ENCODE measurements at places on chromosomes 1 and 21.

GRCh38 chr1:99152132-99152531 is 112.2 kb upstream of the PLPPR4 start:
- DNase-seq = no peak

DNA sequence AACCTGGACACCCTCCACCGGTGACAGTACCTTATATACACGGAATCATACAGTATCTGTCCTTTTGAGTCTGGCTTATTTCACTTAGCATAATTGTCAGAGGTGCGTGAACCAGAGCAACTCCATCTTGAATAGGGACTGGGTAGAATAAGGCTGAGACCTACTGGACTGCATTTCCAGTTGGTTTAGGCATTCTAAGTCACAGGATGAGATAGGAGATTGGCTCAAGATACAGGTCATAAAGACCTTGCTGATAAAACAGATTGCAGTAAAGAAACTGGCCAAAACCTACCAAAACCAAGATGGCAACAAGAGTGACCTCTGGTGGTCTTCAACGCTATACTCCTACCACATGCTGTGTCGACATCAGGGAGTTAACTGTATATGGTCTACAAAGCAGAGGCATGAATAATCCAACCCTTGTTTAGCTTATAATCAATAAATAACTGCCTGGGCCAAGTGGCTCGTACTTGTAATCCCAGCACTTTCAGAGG is 1.4 kb upstream of the FDPS start:
- DNase-seq = no peak

DNA sequence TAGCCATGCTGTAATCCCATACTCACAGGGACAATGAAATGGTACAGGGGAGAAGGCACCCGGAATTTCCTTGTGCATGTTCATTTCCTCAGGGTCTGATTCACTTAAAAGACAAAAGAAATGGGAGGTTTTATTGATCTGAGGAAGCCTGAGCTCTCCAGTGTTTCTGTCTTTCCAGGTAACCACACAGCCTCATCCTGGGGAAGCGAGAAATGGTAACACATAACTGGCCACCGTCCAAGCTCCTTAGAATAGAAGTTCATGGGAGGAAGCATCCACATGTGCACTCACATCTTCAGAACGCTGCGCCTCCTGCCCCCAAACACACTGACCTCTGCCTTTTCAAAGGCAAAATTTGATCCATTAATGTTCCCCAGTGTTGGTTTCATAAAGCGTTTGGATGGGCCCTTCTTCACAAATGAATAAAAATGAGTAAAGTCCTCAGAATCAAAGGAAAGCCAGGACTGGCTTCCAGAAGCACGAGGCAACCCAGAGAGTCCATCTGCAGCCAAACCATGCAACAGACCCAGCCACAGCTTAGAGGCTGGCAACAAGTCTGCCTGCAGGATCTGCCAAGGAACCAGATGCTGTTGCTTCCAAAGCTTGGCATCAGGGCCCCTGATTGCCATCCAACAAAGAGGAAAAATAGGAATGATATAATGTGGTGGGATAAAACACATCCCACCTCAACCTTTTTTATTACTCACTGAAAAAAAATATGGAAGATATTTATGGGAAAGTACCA is 120.3 kb downstream of the ZBTB18 start:
- DNase-seq = no peak

- no peak for DNase-seq
These were observed 7.5 kb downstream of the TNFSF18 start for GRCh38 chr1:173043253-173043652.

DNA sequence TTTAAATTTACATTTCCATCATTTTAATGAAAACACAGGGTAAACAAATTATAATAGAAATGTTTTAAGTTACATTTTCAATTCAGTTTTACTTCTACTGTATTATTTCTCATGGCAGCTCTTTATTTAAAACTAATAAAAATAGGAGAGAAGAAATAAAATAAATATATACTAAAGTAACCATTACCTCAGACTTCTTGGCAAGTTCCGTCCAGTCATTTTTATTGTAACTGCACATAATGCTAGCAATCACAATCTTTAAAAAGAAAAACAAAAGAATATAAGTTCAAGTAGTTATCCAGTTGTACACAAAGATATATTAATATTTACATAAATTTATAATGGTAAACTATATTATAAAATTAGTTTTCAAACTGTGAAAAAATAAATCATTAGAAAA is 538.6 kb downstream of the DPYD start:
- DNase-seq = no peak

- no peak for DNase-seq
These were observed 9.1 kb downstream of the RXRG start for GRCh38 chr1:165435801-165436200.

DNA sequence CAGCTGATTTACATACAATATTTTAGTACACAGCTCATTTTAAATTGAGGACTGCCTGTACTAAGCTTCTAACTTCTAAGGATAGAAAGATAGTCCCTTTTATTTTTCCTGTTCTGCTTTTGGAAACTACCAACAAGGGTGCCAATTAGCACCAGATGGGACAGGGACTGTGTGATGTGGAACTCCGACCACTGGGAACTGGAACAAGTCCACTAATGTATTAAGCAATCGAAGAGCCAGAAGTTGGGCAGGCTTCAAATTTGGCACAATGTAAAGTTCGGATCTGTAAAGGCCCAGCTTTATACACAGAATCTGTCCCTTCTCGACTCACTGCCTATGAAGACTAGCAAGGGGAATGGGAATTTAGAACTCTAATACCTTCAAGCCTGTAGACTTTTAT is 149.3 kb downstream of the ZC3H11B start:
- no peak for DNase-seq

GRCh38 chr1:208907790-208908189 is 663.6 kb upstream of the PLXNA2 start:
- DNase-seq = no peak

DNA sequence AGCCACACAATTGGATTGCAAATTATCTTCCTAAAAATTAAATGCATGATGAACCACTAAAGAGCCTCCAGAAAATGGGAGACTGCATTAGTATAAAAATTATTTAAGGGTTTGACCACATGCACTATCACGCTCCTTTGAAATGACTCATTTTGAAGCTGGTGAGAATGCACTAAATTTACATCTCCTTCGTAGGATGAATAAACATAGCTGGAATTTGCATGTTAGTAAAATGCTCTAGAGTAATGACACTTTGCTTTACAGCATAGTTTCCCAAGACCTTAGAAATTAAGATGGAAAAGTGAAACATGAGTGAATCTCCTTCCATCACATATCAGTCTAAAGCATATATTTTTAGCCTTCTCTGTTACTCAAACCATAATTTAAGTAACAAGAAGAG is 2.4 kb downstream of the PLPPR4 start:
- peak; percentile 57 for DNase-seq

GRCh38 chr1:201783572-201783971 is 45.4 kb upstream of the IPO9 start:
- DNase-seq = no peak

- DNase-seq = no peak
These were observed 20.7 kb upstream of the KIF1B start for GRCh38 chr1:10189659-10190058.

- no peak for DNase-seq
These were observed 62.9 kb downstream of the CLSTN1 start for GRCh38 chr1:9760824-9761223.

GRCh38 chr1:74223453-74223852 is 11.7 kb upstream of the TNNI3K start:
- DNase-seq = no peak

DNA sequence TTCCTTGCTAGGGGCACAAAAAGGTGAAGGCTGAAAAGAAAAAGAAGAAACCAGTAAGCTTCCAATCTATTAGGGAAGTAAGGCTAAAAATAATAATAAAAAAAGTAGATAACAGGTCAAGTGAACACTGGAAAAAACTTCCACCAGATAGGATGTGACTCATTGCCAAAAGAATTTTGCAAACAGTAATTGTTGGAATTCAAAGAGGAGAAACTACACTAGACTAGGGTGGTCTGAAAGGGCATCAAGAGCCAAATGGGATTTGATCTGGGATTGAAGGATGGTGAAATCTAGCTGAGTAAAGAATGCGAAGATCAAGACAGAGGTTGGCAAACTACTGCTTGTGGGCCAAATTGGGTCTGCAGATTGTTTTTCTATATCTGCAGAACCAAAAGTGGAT is 6.0 kb upstream of the ST6GALNAC3 start:
- DNase-seq = no peak

DNA sequence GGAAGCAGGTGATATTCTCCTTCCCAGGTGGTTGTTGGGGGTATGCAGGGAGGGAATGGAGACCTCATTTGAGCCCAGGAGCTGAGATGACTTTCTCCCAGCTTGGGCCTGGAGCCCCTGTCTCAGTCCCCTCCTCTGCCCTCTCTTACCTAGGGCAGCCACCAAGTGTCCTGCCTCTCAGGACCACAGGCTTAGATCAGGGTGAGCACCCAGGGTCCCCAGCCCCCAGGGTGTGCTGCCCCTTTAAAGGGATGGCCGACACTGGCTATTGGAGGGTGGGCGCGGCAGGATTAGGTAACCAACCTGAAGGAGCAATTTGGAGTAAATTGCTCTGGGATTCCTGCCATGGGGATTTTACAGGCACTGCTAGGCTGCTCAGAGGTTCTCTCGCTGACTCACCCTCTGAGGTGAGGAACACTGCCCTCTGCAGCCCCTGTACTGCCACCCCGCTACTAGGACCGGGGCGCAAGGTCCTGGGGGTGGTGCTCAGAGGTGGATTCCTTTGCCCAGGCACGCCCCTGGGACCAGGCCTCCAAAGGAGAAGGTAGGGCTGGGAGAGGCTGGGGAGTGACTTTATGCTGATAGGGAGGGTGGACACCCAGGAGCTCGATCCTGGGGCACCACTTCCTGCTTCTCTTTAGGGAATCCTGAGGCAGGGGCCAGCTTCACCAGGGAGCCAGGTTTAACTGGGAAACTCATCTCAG is 1.5 kb downstream of the RPS6KA1 start:
- DNase-seq = no peak

DNA sequence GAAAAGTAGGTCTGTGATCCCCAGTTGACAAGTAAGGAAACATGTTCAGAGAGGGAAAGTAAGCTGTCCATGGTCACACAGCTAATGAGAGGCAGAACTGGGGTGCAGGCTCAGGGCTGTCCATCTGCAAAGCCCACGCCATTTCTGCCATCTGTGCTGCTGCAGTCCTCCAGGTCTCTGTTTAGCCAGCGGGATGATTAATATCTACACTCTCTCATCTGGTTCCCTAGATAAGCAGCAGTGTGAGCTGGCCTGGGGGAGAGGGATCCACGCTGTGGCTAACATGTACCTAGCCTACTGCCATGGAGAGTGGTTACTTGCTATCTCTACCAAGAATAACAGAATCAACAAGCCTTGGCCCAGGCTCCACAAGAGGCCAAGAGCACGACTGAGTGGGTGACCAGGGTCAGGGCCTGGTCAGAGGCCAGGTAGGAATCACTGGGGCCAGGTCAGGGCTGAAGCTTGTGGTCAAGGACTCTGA is 75.2 kb downstream of the TRABD2B start:
- no peak for DNase-seq

- DNase-seq = no peak
These were observed 376.8 kb upstream of the AJAP1 start for GRCh38 chr1:4277598-4277997.

GRCh38 chr1:188295157-188295556 is 1466.4 kb downstream of the PLA2G4A start:
- DNase-seq = peak; percentile 2

DNA sequence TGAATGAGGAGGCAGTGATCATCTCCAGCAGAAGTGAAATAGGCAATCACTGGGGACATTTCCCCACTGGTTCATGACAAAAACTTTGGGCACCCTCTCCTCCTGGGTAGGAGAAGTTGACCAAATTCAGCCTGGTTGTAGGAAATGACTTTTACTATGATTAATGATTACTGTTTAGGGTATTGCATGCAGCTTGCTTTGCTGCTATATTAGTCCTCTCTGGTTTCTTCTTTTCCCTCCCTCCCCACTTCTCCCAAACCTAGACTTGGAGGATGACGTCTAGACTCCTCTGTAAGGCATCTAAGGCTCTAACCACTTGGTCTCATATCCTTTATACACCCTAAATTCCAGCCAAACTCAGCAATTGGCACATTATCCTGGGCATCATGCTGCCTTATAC is 3.4 kb upstream of the RGS16 start:
- no peak for DNase-seq

GRCh38 chr1:27509127-27510080 is 19.4 kb upstream of the WASF2 start:
- no peak for DNase-seq

DNA sequence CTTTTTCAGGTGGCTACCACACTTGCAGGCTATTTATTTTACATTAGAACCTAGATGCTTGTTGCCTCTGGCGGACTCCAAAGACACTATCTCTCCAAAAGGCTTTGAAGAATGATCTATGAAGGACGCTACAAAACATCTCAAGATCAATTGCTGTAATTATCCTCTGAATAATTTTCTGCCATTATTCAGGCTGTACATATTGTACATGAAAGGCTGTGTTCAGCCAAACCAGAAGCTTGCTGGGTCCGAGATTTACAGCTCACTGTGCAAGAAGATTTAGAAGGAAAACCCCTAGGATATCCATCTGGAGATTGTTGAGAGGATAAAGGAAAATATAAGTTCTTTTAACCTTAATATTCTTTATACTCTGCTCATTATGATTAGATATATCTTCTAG is 523.6 kb upstream of the PLXNA2 start:
- DNase-seq = no peak

DNA sequence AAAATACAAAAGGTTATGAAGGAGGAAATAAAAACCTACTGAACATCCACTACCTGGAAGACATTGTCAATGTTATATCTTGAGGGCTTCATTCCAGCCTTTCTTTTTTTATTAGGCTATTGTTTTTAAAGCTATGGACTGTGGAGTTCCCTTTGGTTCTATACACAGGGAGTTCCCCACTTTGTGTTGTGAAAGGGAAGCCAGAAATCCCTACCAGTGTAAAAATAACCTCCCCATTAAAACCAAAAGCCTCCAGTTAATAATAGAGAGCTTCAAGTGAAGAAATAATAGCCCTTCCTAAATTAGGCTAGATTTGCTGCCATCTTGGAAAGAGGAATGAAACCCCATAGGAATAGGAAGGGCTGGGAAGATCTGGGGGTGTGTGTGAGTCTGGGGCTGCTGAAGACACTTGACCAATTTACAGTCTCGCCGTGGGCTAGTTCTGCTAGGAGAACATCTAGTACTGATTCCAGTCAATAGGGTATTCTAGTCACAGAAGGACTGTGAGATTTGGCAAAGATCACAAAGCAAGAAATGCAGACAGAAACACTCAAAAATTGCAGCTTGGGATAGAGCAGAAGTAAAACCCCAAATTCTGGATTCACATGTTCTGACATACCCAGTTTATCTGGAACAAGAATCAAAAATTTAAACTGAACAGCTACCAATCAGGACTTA is 32.4 kb upstream of the PTGFRN start:
- no peak for DNase-seq

- DNase-seq = no peak
These were observed 78.9 kb downstream of the UBE2U start for GRCh38 chr1:64282351-64282750.

GRCh38 chr1:53412285-53413174 is 46.7 kb upstream of the DMRTB1 start:
- no peak for DNase-seq
